ENCODE measurements at places on chromosomes 3 and 15.
A peak's percentile ranks its signal among the peaks of the same experiment; 100 is the strongest.

- DNase-seq, result no peak
Measured at GRCh38 chr3:169213956-169214355, 449.6 kb downstream of the MECOM start.

- no peak for DNase-seq
Measured at GRCh38 chr3:152436707-152437590, 168.2 kb downstream of the MBNL1 start.

GRCh38 chr15:59052915-59053407, 52.0 kb upstream of the CCNB2 start:
- DNase-seq, result no peak

GRCh38 chr3:14261229-14261628, 82.6 kb downstream of the LSM3 start:
- peak; percentile 93 for DNase-seq

DNA sequence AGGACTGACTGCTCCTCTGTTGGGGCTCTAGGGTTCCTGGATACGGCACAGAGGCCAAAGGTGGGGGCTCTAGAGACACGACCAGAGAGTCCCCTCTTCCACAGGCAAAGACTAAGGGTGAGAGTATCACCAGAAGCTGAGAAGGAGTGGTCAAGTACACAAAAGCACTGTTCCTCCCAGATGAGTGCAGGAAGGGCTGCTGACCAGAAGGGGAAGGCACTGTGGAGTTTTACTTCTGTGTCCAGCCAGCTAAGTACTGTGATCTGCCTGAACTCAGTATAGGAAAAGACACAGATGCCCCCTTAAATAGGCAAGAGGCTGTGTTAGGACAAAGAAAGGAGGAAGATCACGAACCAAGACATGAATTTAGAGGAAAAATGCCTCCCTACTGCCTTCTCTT, 11.7 kb downstream of the MRPS11 start:
- no peak for DNase-seq

- no peak for DNase-seq
Measured at GRCh38 chr3:172280406-172281051, 167.7 kb downstream of the GHSR start.

- peak; percentile 8 for DNase-seq
Measured at GRCh38 chr3:38984110-38984509, 67.6 kb downstream of the SCN11A start.

GRCh38 chr15:44093836-44094235, 101.2 kb downstream of the FRMD5 start:
- DNase-seq, result no peak

DNA sequence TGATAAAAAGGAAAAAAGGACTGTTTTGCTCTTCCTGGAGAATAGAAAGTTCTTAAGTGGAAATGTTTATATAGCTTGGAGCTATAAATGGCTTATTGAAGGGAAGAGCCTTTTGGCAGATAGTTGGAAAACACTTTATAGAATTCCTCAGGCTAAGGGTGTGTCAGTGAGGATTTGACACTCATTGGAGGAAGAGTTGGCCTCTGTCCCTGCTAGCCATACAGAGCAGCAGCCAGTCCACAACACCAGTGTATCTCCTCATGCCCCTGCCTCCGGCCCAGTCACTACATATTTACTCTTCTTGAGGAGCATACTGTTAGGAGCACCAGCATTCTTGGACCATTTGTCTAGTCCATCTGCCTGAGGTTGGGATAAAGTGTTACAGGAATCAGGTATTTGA, 36.2 kb downstream of the KLHL18 start:
- DNase-seq, result no peak

GRCh38 chr3:14145670-14146380, 21.0 kb downstream of the TMEM43 start:
- no peak for DNase-seq

- DNase-seq, result no peak
Measured at GRCh38 chr15:78069462-78070029, 8.0 kb downstream of the TBC1D2B start.

- DNase-seq, result no peak
Measured at GRCh38 chr3:187798126-187798525, 52.9 kb upstream of the BCL6 start.

DNA sequence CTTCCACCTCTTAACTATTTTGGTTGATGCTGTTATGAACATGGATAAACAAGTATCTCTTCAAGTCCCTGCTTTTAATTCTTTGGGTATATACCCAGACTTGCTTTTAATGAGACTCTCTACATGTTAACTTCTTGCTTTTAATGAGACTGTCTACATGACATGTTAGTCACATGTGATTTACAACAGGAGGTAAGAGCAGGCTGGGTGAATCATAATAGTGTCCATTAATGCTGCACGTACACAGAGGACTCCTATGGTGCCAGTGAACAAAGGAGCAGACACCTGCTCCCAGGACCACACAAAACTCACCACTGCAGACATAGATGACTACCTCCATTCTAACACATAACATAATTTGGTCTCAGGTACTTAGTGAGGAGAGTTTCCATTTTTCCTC, 273.4 kb upstream of the NSMCE3 start:
- DNase-seq, result no peak

DNA sequence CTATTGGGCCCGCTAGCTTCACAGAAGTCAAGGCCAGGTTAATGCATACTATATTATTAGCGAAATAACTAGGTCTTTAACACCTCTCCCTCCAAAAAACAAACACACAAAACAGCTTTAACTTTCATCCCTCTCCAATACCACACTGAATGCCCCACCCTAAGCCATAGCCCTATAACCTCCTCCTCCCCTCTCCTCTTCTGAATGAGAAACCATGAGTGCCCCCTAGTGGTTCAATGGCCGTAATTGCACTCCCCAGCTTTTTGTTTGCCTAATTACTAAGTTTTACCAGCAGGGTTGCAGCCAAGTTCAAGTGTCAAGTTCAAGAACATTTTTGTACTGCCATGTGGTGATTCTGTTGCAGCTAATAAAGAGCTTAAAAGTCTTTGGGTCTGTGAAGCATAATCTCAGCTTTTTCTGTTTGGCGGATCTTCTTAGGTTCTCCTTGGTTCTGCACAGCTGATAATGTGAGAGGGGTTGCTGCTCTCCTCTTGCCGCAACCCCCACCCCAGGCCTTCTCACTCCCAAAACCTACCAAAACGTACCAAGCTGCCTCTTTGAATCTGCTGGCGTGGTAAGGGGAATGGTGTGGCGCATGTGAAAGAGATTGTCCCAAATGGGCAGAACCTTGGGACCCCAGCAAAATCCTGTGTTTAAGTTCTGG, 57.9 kb downstream of the RPL22L1 start:
- DNase-seq, result peak; percentile 88

DNA sequence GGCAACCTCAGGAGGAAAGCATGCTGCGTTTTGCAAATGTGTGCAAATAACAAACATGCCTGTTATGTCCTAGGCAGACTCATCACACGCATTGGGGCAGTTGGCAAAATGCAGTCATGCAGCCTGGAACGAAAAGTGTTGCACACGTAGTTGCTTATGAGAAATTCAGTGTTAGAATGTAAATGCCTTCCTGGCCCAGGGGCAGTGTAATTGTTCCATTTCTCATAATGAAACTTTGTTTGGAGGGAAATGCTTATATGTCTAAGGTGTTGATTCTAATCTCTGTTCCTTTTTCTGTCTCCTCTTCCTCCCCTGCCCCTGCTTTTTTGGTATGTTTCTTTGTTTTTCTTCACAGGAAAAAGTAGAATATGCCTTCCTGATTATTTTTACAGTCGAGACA, 156.0 kb downstream of the CACNA1D start:
- no peak for DNase-seq

DNA sequence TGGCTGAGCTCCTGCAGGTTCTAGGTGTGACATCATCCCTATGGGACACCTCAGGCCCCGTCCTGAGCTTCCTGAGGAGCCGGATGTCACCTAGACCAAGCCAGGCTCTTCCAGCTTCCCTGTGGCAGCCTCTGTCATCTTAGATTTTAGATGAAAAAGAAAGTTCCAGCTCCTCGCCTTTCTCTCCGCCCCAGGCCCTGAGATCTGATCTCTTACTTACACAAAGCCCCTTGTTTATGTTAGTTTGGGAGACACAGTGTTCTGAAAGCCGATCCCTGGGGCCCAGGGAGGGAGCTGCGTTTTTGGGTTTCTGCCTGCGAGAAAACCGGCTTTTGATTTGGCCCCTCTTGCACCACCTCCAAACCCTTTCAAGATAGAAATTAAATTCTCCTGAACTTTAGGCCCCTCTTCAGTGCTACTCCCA, 40.2 kb upstream of the FAM107A start:
- DNase-seq, result no peak

DNA sequence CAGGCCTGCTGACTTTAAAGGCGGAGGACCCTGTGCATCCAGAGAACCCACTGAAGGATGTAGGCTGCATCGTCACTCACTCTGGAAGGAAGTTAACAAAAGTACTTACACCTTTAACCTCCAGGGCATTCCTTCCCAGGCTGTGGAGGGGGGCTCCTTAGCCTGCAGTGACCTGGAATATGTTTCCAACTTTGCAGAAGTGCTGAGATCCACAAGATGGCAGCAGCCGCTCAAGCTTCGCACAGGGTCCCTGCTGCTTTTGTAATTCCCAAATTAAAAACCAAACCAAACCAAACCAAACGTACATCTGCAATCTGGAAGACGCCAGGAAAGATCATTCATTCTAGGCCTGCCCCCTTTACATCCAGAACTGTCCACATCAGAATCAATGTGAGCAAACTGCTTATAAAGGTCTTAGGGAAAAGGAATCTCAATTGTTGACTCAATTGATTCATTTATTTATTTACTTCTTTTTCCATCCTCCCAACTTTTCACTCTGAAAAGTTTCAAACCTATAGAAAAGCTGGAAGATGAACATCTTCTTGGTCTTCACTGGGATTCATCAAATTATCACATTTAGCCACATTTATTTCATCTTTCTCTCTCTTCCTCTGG, 70.5 kb upstream of the KLHL25 start:
- DNase-seq, result no peak

DNA sequence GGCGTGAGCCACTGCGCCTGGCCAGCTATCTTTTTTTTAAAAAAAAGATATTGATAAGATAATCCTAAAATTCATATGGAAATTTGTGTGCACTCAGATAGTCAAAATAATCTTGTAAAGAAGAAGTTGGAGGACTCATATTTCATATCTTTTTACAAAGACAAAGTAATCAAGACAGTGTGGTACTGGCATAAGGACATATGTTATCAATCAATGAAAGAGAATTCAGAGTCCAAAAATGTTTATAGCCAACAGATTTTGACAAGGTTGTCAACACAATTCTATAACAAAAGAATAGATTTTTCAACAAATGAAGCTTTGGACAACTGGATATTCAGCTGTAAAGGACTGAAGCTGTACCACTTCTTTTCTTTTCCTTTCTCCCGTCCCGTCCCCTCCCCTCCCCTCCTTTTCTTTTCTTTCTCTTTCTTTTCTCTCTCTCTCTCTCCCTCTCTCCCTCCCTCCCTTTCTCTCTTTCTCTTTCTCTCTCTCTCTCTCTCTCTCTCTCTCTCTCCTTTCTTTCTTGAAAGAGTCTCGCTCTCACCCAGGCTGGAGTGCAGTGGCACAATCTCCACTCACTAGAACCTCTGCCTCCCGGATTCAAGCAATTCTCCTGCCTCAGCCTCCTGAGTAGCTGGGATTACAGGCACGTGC, 126.8 kb downstream of the GSK3B start:
- no peak for DNase-seq

- no peak for DNase-seq
Measured at GRCh38 chr15:59741274-59741906, 52.3 kb upstream of the BNIP2 start.

GRCh38 chr3:140375002-140375401, 302.9 kb upstream of the TRIM42 start:
- no peak for DNase-seq

GRCh38 chr15:52651114-52651513, 28.1 kb downstream of the ATOSA start:
- DNase-seq, result no peak

DNA sequence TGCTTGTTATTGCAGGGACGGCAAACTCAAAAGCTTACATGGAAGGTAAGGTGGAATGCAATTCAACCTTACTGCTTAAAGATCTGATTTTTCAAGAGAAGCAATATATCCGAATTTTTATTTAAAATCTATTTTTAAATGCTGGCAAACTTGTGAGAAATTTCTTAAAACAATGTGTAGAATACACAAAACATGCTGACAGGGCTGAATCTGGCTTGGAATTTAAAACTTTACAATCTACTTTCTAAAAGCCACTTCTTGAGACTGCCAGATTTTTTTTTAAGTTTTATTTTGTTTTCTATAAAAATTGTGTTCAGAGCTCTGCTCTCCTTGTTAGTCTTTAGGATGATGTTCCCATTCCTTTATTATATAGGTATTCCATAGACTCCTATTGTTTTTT, 146.7 kb downstream of the ADAM10 start:
- no peak for DNase-seq
